A549 treated with CpdA at 1 μM for 4 hours (cell line): ENCODE measurements at places on chromosomes 4 and X. TPM values are rescaled to one million over a fixed set of nuclear protein-coding genes. Genes with fewer than 3 reads are reported as not detected.

TMEM150C gene
- 0.85 to 1.3 TPM (median 1.0 TPM) in 5 replicates for total RNA-seq

MAGEA2B gene
- not detected in 5 replicates for total RNA-seq

ARX gene
- total RNA-seq = 0.27 to 0.37 TPM (median 0.35 TPM) in 5 replicates

DUSP9 gene
- total RNA-seq = 0.83 to 1.7 TPM (median 1.2 TPM) in 5 replicates

MAGEA10 gene
- total RNA-seq = 0.02 TPM in 1 of 5 replicates, not detected in the others
